ENCODE measurements at places on chromosomes 6 and 20. TPM values are rescaled to one million over a fixed set of nuclear protein-coding genes. Genes with fewer than 3 reads are reported as not detected.
A peak's percentile ranks its signal among the peaks of the same experiment; 100 is the strongest.

- H3K27me3 ChIP-seq, result peaks cover 15% of the 10 kb centered on the region
- no peaks in the 10 kb centered on the region for H3K36me3 ChIP-seq
- peak overlapping the region; percentile 77 for H3K27ac ChIP-seq
- DNase-seq, result peak; percentile 81
These were observed 52.0 kb downstream of the RPP21 start for GRCh38 chr6:30396833-30397479.

DNA sequence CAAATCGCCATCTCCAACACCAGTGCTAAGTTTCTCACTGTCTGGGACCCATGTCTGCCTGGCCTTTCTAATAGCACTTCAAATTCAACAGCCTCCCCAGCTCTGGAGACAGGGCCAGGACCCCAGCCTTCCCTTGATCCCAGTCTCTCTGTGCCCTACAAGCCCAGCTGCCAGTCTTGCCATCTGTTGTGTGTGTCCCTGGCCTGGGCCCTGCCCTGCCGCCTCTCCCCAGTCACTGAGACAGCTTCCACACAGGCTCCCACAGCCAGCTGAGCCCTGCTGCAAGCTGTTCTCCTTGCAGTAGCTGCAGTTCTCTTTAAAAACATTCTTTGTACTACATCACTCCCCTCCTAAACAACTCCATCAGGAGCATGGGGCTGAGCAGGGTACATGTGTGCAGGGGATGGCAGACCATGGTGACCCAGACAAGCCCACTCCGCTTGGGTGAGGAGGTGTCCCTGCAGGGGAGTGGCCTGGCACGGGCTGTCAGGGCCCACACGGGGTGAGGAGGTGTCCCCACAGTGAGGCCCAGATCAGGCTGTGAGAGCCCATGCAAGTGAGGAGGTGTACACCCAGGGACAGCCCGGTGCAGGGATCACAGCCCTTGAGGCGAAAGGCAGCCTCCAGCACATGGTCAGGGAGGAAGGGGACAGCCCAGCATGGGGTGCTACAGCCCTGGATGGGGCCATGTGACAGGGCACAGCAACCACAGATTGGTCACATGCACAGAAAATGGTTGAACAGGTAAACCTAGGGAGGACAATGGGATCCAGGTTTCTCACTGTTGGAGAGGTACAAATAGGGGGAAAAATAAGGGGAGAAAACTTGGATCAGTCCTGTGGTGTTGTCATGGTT lies 16.2 kb downstream of the CST7 start:
- no peaks in the 10 kb centered on the region for H3K27me3 ChIP-seq
- H3K4me3 ChIP-seq, result no peak overlapping the region
- DNase-seq, result no peak
- peaks cover 57% of the 10 kb centered on the region for H3K4me1 ChIP-seq

GRCh38 chr6:30171677-30172471 lies 8.5 kb downstream of the TRIM15 start:
- peak overlapping the region; percentile 22 for H3K4me3 ChIP-seq
- peaks cover 85% of the 10 kb centered on the region for H3K27me3 ChIP-seq
- DNase-seq, result no peak

DNA sequence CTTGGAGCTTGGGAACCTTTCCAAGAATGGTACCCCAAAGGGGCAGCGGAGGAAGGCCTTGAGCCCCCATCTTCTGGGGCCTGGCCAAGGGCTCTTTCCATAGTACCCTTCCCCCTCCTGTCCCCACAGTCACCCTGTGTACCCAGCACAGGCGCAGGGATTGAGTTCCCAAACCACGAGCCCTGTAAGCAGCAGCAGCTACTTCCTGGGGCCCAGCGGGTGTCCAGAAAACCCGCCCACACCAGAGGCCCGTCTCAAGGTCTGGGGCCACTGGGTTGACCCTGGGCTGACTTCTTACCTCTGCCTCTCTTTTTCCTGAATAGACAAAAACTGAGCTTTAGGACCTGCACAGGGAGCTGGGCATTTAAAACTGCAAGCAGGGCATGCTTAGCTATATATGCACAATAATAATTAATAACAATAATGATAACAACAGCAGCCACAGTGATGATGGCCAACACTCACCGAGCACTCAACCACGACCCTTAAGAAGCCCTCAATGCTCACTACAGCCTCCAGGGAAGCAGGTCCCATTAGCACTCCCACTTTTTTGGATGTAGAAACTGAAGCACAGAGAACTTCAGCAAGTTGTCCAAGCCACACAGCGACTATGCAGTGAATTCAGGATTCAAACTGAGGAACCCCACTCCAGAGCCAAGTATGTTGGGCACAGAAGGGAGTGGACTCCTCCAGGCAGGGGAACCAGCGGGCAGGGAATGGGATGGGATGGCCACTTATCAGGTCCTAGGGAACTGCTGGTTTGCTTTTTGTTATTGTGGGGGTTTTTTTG lies 14.5 kb downstream of the NOL4L start:
- no peaks in the 10 kb centered on the region for H3K36me3 ChIP-seq
- H3K4me1 ChIP-seq, result peaks cover 32% of the 10 kb centered on the region
- DNase-seq, result no peak
- no peaks in the 10 kb centered on the region for H3K27me3 ChIP-seq

DNA sequence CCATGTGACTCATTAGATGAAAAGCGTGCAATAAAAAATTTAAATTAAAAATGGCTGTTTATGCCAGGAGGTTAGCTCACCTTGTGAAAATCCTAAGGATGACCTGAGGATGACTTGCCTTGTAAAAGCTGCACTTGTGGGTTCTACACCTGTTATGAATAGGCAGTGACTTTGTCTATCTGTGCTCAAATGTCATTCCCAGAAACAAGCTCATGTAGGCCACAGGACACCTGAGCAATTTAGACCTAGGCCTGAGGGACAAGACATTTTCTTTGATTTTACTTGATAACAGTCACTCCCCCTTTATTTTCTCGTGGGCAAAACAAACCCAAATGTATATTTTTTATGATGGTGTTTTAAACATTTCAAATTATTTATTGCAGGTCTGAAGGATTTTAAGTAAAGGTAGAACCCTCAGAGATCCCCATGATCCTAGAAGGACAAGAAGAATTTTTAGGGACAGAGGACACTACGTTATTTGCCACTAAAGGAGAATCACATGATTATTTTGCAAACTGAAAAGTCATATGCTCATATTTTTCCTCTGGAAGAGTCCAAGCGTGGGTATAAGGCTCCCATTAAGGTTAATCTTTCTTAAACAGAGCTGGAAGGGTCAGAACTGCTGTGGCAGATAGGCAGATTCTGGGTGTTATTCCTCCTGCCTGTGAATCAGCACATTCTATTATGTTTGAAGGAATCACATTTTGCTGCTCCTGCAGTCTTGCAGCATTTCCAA lies 277.5 kb upstream of the MAN1A1 start:
- no peak overlapping the region for H3K27ac ChIP-seq
- DNase-seq, result no peak
- no peak overlapping the region for H3K4me3 ChIP-seq

GRCh38 chr6:144149894-144150709 lies at the start of gene STX11:
TSS of gene STX11 (plus strand) at chr6:144150517. CDS start at chr6:144186628, 36,111 bp downstream.
- peak; percentile 54 for DNase-seq
- peaks cover 34% of the 10 kb centered on the region for H3K4me1 ChIP-seq
- peak within 1 kb of the TSS; percentile 95 for H3K27ac ChIP-seq
- no peaks in the 10 kb centered on the region for H3K27me3 ChIP-seq
- no peaks in the 10 kb centered on the region for H3K36me3 ChIP-seq

DNA sequence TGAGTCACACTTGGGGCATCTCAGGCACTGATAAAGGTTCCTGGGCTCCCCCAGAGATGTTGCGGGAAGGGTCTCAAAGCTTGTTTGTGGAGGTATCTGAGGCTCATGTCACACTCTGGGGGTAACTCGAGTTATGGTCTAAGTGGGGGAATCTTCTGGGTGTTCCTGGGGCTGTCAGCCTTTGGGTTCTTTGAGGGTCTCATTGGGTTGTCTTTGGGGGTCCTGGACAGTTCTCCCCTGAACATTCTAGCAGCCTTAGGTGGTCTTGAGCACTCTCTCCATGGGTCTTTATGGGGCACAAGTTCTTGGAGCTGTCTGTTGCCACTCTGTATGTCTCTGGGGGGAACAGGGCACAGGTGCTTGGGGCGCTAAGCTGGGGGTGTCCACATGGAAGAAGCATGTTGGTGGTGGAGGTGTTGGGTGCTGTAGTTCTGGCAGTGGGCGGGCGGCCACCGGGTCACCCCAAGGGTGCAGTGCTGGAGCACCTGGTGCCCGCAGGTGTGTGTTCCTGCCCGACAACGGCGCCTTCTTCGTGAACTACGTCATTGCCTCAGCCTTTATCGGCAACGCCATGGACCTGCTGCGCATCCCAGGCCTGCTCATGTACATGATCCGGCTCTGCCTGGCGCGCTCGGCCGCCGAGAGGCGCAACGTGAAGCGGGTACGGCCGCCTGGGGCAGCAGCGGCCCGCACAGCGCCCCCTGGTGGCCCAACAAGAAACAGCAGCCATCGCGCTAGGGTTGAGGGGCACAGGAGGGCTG lies 7.1 kb upstream of the CAPN11 start:
- no peak overlapping the region for H3K4me3 ChIP-seq
- H3K27ac ChIP-seq, result no peak overlapping the region
- no peaks in the 10 kb centered on the region for H3K36me3 ChIP-seq
- no peaks in the 10 kb centered on the region for H3K27me3 ChIP-seq

DNA sequence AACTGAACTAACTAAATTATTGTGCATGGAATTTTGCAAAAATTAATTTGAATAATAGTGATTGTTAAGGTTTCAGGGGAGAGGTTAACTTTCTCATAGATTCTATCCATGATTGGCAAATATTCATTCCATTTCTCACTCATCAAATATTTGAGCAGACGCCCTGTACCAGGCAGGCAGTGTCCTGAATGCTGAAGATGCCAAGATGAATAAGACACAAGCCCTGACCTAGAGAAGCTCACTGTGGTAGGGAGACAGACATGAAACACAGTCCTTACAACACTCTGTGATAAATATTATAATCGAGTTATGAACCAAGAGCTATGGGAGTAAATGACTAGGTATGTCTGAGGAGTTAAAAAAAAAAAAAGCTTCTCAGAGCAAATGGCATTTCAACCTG lies 18.4 kb upstream of the ID4 start:
- H3K27me3 ChIP-seq, result peaks cover 20% of the 10 kb centered on the region
- H3K4me3 ChIP-seq, result no peak overlapping the region
- H3K36me3 ChIP-seq, result no peaks in the 10 kb centered on the region
- no peaks in the 10 kb centered on the region for H3K4me1 ChIP-seq
- no peak overlapping the region for H3K27ac ChIP-seq

DNA sequence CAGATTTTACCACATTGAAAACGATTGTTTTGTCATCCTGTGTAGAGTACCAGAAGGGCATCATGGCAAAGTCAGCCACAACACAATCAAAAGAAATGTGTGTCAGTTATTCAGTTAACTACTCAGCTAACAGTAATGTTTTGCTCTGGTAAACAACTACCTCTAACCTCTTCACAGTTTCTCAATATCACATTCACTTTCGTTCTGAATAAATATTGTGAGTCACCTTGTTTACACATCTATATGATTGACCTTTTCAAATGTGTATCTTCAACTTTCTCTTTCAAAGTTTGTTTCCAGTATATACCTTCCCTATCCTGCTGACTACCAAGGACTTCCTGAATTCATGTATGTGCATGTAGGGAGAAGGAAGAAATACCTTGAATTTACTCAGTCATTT lies 216.6 kb upstream of the UFL1 start:
- no peak overlapping the region for H3K27ac ChIP-seq
- no peaks in the 10 kb centered on the region for H3K4me1 ChIP-seq
- DNase-seq, result no peak
- no peaks in the 10 kb centered on the region for H3K27me3 ChIP-seq
- H3K4me3 ChIP-seq, result no peak overlapping the region
- no peaks in the 10 kb centered on the region for H3K36me3 ChIP-seq

DNA sequence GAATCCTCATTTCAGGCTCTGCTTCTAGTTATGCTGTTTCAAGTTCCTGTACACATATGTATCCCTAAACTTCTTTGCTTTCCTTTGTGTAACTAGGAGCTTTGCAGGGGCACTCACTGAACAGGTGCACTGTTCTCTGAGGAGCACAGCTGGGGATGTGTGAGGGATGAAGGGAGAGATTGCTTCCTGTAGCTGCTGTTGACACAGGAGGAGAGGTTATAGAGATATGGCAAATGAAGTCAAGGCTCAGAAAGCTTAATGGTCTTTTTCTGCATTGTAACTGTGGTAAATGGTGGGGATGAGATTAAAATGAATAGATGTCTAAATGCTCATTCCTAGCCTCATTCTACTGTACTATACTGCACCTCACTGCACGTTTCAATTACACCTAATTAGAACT lies 454.3 kb downstream of the BTBD3 start:
- no peak overlapping the region for H3K4me3 ChIP-seq
- H3K27ac ChIP-seq, result no peak overlapping the region
- H3K27me3 ChIP-seq, result no peaks in the 10 kb centered on the region
- no peaks in the 10 kb centered on the region for H3K4me1 ChIP-seq
- DNase-seq, result no peak

GRCh38 chr20:54891907-54892306 lies 416.5 kb downstream of the DOK5 start:
- no peak for DNase-seq
- H3K36me3 ChIP-seq, result no peaks in the 10 kb centered on the region
- no peak overlapping the region for H3K27ac ChIP-seq
- H3K27me3 ChIP-seq, result peaks cover 4% of the 10 kb centered on the region
- no peak overlapping the region for H3K4me3 ChIP-seq

DNA sequence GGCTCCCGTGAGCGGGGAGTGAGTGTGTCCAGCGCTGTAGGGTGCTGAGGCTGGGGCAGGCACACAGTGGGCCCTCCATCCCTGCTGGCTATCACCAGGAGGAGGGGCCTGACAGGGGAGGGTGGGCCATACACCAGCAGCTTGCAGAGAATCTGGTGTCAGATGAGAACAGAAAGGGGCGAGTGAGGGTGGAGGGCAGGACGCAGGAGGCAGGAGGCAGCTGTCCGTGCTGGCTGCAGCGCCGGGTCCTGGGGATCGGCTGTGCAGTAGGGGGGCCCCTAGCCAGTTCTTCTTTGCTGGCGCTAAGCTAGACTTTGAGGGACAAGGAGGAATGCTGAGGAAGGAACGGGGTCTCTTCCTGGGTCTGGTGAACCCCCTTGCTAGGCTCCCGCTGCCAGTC lies 1.6 kb upstream of the CABLES2 start:
- no peak overlapping the region for H3K4me3 ChIP-seq
- no peak overlapping the region for H3K27ac ChIP-seq
- DNase-seq, result no peak
- peaks cover 37% of the 10 kb centered on the region for H3K4me1 ChIP-seq
- no peaks in the 10 kb centered on the region for H3K36me3 ChIP-seq

GRCh38 chr6:144284783-144285547 lies at the start of gene UTRN:
TSS of gene UTRN (plus strand) at chr6:144285335. CDS start at chr6:144291829, 6,494 bp downstream.
- H3K27me3 ChIP-seq, result peaks cover 9% of the 10 kb centered on the region
- peak within 1 kb of the TSS; percentile 95 for H3K4me3 ChIP-seq
- peak; percentile 26 for DNase-seq
- peak within 1 kb of the TSS; percentile 39 for H3K27ac ChIP-seq

LPA gene
- polyA plus RNA-seq, result not detected

SLC17A4 gene
- not detected for polyA plus RNA-seq

FOXQ1 gene
- not detected for polyA plus RNA-seq

BPIFA1 gene
- polyA plus RNA-seq, result not detected

PLCB1 gene
- polyA plus RNA-seq, result 2.8 TPM

SIGLEC1 gene
- polyA plus RNA-seq, result not detected

SLC32A1 gene
- polyA plus RNA-seq, result not detected

C6orf141 gene
- not detected for polyA plus RNA-seq

DEF6 gene
- 93.7 TPM for polyA plus RNA-seq
